ENCODE measurements at places on chromosomes 5 and 9.

- no peak for DNase-seq
These were observed 193.3 kb downstream of the PALM2AKAP2 start for GRCh38 chr9:109973336-109973735.

DNA sequence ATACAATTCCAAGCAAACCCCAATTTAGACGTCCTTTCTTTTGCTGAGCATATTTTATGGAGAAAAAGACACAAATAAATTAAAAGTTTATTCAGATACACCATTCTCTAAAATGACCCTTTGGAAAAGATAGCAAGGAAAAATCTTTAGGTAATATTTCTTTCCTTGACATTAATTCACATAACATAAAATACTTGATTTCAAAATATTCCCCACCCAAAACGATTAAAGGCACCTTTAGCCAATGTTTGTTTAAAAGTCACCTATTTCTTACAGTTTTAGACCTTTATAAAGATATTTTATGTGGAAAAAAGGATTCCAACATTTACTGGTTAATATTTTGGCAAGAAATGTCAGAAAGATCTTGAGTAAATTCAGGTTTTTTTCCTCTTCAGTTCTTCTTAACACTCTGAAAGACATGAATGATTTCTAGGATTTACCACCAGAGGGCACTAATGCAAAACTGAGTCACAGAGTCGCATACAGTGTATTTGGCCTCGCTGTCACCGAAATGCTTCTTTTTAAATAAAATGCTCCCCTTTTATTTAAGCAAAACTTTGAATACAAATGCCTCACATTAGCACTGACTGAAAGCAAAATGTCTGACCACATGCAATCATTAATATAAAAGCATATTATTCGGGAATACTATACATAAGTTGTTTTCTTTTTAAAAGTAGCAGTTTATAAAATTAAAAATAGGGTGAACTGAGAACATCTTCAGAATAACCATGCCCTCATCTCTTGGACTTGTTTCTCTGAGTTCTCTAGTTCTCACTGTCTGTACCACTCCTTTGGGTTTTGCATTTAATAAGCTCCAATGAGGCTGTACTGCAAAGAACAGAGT, 122.5 kb downstream of the SLC1A3 start:
- DNase-seq = peak; percentile 78

GRCh38 chr9:21506626-21507482, 24.7 kb upstream of the IFNE start:
- DNase-seq = no peak

GRCh38 chr9:37029776-37030610, 4.1 kb downstream of the PAX5 start:
- no peak for DNase-seq

DNA sequence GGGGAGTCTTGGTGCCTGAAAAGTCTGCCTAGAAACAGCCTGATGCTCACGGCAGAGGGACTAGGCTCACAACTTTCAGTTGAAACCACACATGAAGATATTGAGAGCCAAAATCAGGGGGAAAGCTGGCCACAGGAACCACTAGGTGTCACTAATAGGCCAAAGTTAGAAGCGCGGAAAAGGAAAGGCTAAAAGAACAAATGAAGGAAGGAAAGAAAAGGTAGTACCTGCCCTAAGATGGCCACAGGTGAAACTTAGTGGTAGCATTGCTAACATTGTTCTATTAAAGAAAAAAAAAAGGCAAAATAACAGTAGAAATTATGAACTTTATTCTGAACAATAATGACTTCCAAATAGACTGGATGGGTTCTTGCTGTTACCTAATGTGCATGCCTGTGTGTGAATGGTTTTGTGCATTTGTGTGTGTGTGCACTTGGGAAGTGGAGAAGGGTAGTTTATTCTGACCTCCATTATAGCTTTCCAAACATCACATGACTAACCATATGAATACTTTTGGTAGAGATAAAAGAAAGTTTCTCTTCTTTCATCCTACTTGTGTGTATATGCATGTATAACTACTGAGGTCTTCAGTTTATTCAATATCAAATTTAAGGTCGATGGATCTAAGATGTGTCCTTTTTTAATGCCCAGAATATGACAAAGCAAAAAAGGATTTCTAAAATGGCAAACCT, 2.1 kb upstream of the RFESD start:
- peak; percentile 48 for DNase-seq

- no peak for DNase-seq
These were observed 97.9 kb upstream of the MAMDC2 start for GRCh38 chr9:69945671-69946141.

DNA sequence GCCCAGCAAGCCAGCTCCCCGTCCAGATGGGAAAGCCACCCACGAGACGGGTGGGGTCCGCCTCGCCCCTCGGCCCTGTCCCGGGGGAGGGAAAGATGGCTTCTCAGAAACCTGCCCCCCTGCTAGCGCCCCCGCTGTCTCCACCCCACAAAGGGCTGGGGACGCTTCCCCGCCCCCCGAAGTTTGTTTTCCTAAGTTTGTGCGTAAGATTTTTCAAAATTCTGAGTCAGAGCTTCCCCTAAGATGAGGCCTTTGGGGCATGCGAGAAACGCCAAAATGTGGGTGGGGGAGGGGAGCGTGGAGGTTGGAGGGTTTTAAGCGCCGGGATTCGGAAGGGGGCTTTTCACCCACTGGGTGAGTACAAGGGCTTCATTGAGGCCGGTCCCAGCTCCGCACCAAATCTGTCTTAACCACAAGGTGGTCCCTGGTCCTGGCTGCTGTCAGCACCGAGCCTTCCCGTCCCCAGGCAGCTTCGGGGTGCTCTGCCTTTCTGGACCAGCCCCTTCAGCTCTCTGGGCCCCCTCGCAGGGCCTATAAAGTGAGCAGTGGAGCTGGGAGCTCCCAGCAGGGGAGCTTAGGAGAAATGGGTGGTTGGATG, 32.3 kb downstream of the PRRX2 start:
- no peak for DNase-seq

- DNase-seq = no peak
These were observed 120.5 kb upstream of the NEK6 start for GRCh38 chr9:124137009-124137943.

GRCh38 chr9:281741-282645, 67.3 kb downstream of the DOCK8 start:
- DNase-seq = no peak

GRCh38 chr9:94783928-94784327, 57.4 kb downstream of the AOPEP start:
- no peak for DNase-seq

- peak; percentile 74 for DNase-seq
These were observed at the start of gene AK3 for GRCh38 chr9:4740638-4741364. AK3 (minus strand) TSS chr9:4741202; CDS start chr9:4741087, 115 bp downstream.

DNA sequence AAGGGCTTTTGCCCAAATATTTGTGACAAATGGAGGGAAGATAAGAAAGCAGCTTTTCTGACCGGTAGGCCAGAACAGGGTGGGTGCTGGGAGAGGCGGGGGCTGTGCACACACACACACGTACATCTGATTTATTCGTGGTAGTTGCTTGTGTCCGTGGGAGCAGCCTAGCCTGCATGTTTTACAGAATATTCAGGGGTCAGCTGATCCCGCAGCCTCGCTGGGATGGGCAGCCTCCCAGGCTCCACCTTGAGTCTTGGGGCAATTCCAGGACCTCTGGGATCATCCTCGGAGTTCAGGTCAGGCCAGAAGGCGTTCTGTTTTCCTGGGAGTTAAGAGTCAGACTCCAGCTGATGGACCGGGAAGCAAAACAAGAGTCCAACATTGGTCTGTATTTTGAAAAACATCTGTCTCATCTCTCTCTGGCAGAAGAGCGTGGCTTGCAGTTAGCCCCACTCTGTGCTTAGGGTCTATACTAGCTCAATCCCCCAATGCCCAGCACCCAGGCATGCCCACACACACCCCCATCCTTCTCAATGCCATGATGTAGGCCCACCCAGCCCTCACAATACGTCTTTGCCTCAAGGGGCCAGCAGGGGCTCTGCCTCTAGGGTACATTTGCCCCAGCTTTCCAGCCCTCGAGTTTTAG, 210.6 kb downstream of the GOLPH3 start:
- DNase-seq = no peak

- DNase-seq = no peak
These were observed 3.6 kb upstream of the CPLX2 start for GRCh38 chr5:175867587-175868347.

GRCh38 chr5:43268188-43268820, 44.9 kb downstream of the HMGCS1 start:
- DNase-seq = no peak

- no peak for DNase-seq
These were observed 40.1 kb upstream of the CCNH start for GRCh38 chr5:87452837-87453236.

DNA sequence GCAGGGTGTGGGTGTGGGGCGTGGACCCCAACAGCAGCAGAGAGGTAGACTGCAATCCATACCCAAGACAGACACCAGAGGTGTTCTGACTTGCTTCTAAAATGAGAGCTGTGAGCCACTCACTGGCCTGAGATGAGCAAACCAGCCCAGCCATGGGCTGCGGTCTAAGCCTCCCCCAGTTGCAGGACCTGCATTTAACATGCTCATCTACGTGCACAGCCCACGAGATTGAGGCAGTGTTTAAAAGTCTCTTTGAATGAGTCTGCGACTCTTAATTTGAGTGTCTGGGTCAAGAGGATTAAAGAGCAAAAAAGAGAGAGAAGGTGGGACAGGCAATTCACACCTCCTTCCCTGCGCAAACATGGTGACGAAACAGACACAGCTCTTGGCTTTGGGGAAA, 5.9 kb downstream of the SURF4 start:
- DNase-seq = no peak

GRCh38 chr5:56910210-56910965, 992 bp downstream of the SETD9 start:
- no peak for DNase-seq

DNA sequence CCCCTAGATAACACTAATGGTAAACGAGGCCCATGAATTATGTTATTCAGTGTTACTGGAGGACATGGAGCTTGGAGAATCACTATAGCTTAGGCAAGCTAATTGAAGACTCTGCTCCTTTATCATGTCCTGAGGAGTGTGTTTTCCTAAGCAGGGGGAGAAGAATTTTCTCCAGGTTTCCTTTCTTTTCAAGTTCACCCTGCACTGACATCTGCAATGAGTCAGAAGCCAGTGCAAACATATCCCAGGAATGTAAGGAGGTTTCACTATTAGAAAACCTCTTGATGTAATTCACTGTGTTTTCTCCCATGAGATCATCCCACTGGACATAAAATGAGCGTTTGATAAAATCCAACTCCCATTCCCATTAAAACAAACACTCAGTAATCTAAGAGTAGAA, 75.6 kb downstream of the DMRT2 start:
- DNase-seq = no peak

DNA sequence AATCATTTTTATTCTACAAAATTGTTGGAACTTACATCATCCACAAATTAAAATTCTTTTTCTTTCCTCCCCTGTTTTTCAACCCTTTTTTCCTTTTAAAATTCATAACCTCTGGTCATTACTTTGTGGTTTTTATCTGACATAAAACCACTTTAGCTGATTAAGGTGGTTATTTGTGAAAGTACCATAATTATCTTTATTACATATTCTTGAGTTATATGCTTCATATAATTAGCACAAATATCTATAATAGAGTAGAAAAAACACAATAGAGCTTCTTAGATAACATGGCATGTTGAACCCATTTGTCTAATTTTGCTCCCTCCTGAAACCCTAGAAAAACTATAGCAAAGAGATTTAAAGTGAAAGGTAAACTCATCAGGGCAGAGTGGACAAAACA, 22.9 kb upstream of the PPIC start:
- no peak for DNase-seq

DNA sequence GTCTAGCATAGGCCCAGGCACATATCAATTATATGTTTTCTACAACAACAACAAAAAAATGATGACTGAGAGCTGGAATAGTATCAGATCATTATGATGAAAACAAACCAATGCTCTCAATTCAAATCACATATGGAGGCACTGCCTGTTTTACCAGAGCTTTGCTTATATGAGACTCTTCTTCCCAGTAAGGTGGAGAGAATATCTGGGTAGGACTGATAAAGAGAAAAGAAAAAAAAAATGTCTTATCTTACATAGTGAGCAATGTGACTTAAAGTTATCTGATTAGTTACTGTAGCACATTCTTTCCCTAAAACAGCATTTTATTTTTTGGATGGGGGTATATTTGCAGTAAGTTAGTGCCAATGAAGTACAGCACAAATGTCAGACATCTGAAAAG, 154.8 kb downstream of the RAB3C start:
- DNase-seq = no peak

- DNase-seq = no peak
These were observed 335.2 kb upstream of the TARS1 start for GRCh38 chr5:33105521-33105941.

- no peak for DNase-seq
These were observed 49.5 kb upstream of the CD180 start for GRCh38 chr5:67246108-67246507.

- no peak for DNase-seq
These were observed 117.7 kb downstream of the STARD4 start for GRCh38 chr5:111394586-111394985.

DNA sequence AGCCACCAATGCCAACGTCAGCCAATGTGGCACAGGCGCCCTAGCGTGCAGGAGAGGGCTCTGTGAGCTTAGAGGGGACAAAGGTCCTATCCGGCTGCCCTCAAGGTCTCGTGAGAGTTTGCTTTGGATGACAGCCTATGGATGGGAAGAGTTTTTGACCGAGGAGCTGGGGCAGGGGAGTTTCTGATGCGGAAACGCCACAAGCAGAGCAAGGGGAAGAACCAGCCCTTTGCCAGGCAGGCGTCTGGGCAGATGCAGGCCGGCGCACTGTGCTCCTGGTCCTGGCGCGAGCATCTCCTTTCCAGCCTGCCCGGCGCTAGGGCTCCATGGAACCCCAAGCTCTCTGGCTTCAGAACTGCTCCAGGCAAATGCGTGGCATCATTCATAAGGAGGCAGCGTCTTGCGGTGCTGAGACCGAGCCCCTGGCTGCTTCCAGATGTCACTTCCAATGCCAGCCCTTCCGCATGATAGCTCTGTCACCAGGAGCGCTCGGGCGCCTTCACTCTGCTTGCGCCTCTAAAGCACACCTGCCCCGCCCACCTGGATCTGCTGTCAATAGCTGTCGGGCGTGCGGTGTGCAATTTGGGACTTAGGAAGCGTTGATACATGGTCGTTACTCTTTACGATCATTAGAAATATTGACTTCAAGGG, 374.9 kb upstream of the IRX1 start:
- DNase-seq = no peak

DNA sequence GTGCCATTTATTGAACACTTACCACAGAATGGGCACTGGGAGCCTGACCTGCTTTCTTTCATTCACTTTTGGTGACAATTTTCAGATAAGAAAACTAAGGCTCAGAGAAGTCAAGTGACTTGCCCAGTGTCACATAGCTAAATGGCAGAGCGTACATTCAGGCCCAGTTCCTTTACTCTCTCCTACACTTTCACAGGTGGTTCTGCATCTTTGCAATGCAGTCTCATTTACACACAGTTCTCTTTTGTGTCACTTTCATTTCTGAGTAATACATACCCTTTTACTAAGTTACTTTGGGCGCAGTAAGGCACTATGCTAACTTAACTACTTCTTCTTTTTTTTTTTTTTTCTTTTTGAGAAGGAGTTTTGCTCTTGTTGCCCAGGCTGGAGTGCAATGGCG, 8.3 kb downstream of the NFIL3 start:
- no peak for DNase-seq

DNA sequence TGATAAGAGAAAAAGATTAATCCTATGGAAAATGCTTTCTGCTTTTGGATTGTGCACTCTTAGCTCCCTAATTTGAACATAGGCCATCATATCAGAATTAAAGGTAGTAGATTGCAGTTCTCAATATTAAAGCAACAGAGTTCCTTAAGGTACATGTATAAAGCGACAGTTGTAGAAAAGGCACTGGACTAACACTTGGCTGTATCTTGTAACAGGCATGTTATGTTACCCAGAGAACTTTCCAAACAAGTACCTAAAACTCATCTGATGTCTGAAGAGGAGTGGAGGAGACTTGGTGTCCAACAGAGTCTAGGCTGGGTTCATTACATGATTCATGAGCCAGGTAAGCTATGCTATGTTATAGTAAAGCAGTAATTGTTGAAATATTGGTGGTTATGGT, 3.3 kb upstream of the SECISBP2 start:
- no peak for DNase-seq
